Memory B cell (primary cell): ENCODE measurements at places on chromosomes 11 and 22.

- H3K4me1 ChIP-seq = no peaks in the 10 kb centered on the region
- H3K36me3 ChIP-seq = peaks cover 2% of the 10 kb centered on the region
- H3K4me3 ChIP-seq = no peak overlapping the region
- H3K27ac ChIP-seq = no peak overlapping the region
- no peak for DNase-seq
Measured at GRCh38 chr22:43533656-43534428, 122.0 kb downstream of the MPPED1 start.

DNA sequence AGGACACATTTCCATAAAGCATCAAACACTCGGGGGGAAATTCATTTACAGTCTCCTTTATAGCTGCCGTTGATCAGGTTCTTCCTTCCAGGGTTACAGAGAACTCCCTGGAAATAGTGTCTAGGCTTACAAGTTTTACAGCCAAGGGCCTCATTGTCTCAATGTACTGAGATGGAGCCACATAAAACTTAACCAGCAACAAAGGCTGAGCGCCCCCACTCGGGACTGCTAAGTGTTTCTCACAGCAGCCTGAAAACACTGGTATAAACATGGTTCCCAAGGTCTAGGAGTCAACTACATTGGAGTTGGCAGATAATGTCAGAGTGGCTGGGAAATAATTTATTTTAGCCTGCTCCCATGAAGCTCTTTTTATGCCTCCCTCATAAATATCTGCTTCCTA, 686.2 kb downstream of the OPCML start:
- H3K27me3 ChIP-seq = no peaks in the 10 kb centered on the region
- no peak overlapping the region for H3K27ac ChIP-seq
- H3K36me3 ChIP-seq = no peaks in the 10 kb centered on the region
- DNase-seq = no peak

- H3K27me3 ChIP-seq = no peaks in the 10 kb centered on the region
- no peaks in the 10 kb centered on the region for H3K4me1 ChIP-seq
- no peak overlapping the region for H3K27ac ChIP-seq
Measured at GRCh38 chr11:82315093-82315492, 418.6 kb downstream of the FAM181B start.

- peaks cover 9% of the 10 kb centered on the region for H3K27me3 ChIP-seq
- no peak for DNase-seq
- H3K4me3 ChIP-seq = no peak overlapping the region
- no peaks in the 10 kb centered on the region for H3K36me3 ChIP-seq
- H3K4me1 ChIP-seq = no peaks in the 10 kb centered on the region
Measured at GRCh38 chr11:11555208-11555607, 66.6 kb downstream of the GALNT18 start.

GRCh38 chr22:20456064-20456721, 18.6 kb upstream of the SCARF2 start:
- no peak overlapping the region for H3K27ac ChIP-seq
- peak; percentile 69 for DNase-seq
- H3K36me3 ChIP-seq = peaks cover 34% of the 10 kb centered on the region
- peaks cover 21% of the 10 kb centered on the region for H3K4me1 ChIP-seq
- H3K4me3 ChIP-seq = no peak overlapping the region

- DNase-seq = peak; percentile 50
- peaks cover 10% of the 10 kb centered on the region for H3K36me3 ChIP-seq
- peak overlapping the region; percentile 79 for H3K27ac ChIP-seq
Measured at GRCh38 chr11:2393111-2393868, 7.3 kb upstream of the TSSC4 start.

- no peak overlapping the region for H3K4me3 ChIP-seq
- no peak overlapping the region for H3K27ac ChIP-seq
- no peaks in the 10 kb centered on the region for H3K27me3 ChIP-seq
- peaks cover 8% of the 10 kb centered on the region for H3K36me3 ChIP-seq
- no peak for DNase-seq
Measured at GRCh38 chr22:21948390-21948789, 4.3 kb downstream of the PPM1F start.

DNA sequence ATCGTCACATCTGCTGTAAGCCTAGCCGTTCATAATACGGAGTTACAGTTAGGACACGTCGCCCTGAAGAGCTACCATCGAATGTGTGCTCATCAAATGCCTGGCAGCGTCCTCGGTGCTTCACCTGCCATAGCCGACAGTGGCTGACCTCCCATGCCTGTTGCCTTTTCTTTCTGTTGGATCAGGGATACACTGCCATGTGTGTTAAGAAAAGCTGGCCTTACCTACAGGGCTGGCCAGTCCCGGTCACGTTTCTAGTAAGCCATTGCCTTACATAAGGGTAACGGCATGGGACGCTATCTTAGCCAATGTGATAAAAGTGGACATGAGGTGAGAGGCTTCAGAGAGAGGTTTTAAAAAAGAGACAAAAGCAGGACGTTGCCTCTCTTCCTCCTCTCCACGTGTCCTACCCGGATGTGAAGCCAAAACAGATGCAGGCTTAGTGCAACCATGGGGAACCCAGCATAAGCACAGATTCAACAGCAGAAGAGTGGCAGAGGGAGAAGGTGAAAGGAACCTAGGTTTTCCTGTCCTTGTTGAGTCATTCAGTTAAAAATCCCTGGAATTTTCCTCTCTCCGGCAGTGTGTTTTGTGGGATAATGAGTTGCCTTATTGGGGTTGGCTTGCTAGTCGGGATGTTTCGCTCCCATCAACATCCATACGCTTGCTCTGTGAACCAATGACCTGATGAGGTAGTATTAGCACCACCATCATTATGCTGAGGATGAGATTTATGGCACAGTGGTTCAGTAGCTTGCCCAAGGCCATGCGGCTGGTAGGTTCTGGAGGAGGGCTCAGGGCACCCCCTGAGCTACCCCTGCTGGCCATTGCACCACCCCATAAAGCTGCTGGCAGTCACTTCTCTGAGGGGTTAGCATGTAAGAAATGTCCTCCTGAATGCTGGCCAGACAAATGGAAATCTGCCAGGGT, 67.4 kb upstream of the B3GAT1 start:
- no peak for DNase-seq
- no peak overlapping the region for H3K27ac ChIP-seq
- H3K27me3 ChIP-seq = peaks cover 11% of the 10 kb centered on the region
- no peaks in the 10 kb centered on the region for H3K36me3 ChIP-seq
- no peaks in the 10 kb centered on the region for H3K4me1 ChIP-seq
- no peak overlapping the region for H3K4me3 ChIP-seq

- no peaks in the 10 kb centered on the region for H3K4me1 ChIP-seq
- peaks cover 3% of the 10 kb centered on the region for H3K27me3 ChIP-seq
- no peaks in the 10 kb centered on the region for H3K36me3 ChIP-seq
- DNase-seq = no peak
Measured at GRCh38 chr11:127950162-127950561, 637.2 kb downstream of the ETS1 start.

GRCh38 chr22:23815541-23816155, 23.2 kb downstream of the DERL3 start:
- no peaks in the 10 kb centered on the region for H3K27me3 ChIP-seq
- peaks cover 33% of the 10 kb centered on the region for H3K4me1 ChIP-seq
- no peak overlapping the region for H3K4me3 ChIP-seq
- no peak overlapping the region for H3K27ac ChIP-seq

DNA sequence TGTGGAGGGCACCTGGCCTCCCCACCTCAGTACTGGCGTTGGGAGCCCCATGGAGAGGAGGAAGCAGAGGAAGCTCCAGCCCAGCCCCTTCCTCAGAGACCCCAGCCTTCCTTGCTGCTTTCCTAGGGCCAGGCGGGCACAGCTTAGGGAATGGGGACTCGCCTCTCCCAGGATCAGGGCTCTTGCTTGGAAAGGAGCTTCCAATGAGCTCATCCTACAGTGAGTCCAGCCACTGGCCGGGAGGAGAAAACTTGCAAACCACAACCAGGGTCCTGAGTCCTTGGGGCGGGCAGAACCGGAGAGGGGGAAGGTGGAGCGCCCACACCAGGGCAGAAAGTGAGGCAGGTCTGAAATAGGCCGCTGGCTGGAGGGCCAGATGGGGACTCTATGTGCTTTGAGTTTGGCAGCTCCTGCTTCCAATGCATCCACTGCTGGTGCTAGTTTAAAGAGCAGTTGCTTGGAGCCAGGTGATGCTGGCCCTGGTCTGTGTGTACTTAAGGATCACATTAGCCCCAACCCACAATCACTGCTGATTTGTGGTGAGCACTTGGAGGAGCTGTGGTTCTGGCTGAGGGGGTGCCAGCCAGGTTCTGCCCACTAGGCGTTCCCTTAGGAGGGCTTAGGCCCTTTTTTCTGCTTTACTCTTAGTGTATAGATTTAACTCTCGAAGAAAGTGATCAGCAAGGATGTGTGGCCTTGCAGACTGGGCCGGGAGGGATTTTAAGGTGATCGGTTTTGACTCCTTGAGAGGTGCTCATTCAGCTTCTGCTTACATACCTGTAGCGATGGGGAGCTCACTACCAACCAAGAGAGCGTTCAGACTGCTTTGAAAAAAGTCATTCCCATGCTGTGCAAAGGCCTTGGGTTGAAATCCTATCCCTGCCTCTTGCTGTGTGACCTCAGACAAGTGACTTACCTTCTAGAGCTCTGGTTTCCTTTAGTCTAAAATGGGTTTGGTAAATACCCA, 81.9 kb downstream of the TP53I11 start:
- DNase-seq = no peak
- H3K36me3 ChIP-seq = peaks cover 1% of the 10 kb centered on the region
- H3K27ac ChIP-seq = no peak overlapping the region
- no peak overlapping the region for H3K4me3 ChIP-seq
